ENCODE measurements at places on chromosomes 6 and 20.

- DNase-seq, result no peak
Observed at GRCh38 chr6:158687506-158687905, 37.7 kb downstream of the SYTL3 start.

GRCh38 chr6:18503206-18503592, 116.0 kb downstream of the RNF144B start:
- no peak for DNase-seq

DNA sequence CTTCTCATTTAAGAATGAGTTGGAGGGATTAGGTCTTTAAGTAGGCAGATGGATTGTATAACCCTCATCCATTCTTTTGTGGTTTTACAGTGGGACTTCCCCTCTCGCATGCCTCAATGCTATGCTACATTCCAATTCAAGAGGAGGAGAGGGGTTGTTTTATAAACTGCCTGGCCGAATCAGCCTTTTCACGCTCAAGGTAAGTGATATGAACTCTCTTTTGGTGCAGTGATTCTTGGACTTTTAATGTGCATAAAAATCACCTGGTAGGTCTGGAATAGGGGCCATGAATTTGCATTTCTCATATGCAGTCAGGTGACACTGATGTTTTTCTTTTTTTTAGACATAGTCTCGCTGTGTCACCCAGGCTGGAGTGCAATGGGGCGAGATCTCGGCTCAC, 10.8 kb downstream of the ASXL1 start:
- DNase-seq, result no peak

DNA sequence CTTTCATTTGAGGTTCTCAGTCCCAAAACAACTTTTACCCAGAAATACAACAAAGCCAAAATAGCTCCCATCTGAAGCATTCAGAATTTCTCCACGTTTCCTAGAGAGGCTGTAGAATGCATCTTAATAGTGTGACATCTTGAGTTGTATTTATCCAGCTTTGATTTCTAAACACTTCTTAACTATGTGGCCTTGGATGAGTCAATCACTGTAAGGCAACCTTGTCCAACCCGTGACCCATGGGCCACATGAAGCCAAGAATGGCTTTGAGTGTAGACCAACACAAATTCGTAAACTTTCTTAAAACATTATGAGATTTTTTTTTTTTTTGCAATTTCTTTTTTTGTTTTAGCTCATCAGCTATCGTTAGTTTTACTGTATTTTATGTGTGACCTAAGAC, 108.1 kb downstream of the RALGAPA2 start:
- no peak for DNase-seq

DNA sequence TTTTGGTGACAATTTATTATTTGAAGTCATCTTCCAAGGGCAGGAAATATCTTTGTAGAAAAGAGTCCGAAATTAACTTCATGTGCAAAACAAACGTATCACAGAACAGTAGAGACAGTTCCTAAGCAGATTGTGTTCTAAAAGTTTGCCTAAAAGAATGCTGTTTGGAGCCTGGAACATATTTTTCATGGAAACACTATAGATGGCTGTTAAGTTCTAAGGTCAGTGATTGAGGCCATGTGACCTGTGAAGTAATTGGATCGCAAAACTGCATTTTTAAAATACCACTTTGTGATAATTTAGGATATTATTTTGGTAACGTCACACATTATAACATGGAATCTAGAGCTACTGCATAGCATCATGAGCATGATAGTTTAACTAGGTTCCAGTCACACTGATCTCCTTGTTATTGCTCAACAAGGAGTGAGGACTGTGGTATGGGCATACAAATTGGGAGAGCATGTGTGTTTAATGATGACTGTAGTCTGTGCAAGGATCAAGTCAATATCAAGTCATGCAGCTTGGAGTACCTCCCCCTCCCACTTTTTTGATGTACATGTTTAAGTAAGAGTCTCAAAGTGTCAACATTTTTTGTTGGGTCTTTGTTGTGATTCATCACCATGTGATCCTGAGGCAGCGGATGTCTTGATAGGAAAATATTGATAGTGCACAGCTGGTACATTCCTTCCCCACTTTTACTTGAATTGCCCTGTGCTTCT, 609.3 kb upstream of the CITED2 start:
- peak; percentile 77 for DNase-seq

DNA sequence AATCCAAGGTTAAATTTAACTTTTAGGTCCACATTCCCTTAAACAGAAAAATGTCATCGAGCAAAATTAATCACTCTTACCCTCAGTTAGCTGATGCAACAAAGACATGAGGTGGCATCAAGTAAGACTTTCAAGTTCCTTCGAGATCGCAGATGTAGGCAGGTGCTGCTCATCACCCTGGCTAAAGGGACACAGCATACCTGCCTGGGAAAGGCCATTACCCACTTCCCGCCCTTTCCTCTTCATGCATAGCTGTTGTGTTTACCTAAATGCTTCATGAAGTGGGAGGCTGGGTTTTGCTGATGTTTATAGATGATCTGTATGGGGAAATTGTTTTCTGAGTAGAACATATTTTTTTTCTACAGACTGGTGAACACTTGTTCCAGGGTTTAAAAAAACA, 67.7 kb downstream of the GFRA4 start:
- no peak for DNase-seq

- no peak for DNase-seq
Observed at GRCh38 chr6:107784669-107785068, 39.4 kb downstream of the SCML4 start.

DNA sequence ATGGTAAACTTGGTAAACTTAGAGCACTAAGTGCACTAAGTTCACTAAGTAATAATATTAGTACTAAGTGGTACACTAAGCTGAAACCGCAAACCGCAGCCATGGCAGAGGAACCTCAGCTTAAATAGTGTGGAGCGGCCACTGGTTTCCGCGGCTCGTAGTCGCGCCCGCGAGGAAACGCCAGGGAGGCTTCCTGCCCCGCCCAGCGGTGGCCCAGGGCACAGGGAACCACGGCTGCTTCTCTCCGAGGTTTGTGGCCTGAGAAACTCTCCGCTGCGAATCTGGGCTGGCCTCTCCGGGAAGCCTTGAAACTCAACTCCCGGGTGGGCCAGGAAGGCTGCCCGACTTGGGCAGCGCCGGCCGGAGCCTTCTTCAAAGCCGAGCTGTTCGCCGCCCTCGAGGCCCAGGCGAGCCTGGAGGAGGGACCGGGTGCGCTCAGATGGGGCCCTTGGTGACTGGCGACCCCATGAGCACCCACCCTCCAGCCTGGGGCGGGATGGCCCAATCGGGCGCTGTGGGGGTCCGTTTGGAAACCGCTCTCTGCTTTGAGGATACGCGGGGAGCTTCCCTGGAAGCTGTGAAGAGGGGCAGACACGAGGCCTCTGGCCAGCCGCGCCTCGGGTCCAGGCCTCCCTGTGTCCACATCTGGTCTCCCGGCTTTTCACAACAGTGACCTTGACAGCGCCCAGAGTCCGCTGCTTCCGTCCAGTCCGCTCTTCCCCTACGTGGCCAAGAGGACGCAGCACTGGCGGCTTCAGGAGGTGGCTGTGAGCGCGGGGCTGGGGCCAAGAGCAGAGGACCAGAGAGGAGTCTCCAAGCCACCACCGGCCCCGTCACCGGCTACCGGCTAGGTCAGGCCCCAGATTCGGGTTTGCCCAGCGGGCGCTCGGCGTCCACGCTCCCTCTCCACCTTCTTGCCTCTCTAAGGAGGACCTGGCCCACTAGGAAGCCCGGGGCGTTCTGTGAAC, 25.4 kb upstream of the HLA-E start:
- DNase-seq, result no peak

GRCh38 chr6:12271594-12271993, 18.6 kb upstream of the EDN1 start:
- no peak for DNase-seq

- DNase-seq, result no peak
Observed at GRCh38 chr6:45323656-45324224, 4.4 kb upstream of the RUNX2 start.

- peak; percentile 38 for DNase-seq
Observed at GRCh38 chr20:58481481-58482021, 33.6 kb downstream of the APCDD1L start.

DNA sequence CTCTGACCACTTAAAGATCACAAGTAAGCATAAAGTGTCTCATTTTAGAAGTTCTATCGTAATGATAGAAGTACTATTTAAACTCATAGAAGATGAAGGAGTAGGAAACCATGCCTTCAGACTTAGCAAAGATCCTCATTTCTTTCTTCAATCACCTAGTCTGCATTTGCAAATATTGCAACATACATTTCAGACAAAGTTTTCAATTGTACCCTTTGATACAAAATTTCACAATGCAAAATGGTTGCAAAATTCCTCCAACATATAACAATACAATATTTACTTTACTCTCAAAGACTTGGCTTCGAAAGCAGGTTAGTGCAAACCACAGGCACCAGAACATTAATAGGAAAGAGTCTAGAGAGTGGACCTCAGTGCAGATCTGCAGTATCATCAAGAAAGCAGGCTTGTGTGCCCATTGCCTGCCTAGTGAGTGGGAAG, 16.1 kb upstream of the ROS1 start:
- DNase-seq, result peak; percentile 56

GRCh38 chr6:72963946-72964345, 261.4 kb downstream of the KHDC1L start:
- no peak for DNase-seq

DNA sequence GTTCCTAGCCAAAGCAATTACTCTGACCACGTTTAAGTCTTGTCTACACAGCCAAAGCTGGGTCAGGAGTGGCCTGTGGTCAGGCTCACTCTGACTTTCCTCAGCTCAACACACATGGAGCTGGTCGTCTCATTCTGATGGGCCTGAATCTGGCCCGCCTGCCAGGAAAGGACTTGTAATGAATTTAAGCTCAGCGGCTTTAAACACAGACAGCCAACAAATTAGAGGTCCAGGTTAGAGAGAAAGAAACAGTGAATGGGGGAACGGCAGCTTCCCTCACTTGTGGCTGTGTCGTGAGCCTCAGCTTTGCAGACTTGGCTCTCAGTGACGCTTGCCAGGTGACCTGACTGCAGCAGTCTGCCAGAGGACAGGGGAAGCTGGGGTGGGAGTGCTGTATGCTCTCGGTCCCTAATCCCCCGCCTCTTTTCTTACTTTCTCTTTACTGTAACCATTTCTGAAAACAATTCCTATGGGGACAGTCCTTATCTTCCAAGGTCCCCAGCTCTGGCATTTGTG, 121.9 kb upstream of the AGPAT4 start:
- no peak for DNase-seq

DNA sequence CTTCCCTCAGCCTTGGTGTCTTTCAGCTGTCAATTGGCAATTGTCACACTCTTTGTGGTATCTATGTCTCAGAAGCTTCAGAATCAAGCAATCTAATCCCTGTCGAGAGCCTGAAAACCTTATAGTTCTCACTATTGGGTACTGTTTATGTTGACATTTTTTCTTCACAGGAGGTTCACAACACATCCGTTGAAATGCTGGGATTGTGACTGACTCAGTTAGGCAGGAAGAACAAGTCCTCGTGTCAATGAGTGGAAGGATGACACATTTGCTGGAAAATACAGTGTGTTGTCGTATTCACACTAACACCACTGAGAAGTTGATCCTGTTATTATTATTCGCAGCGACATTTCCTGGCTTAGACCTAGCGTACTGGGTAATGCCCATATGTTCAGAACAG, 163.9 kb upstream of the CITED2 start:
- DNase-seq, result no peak

- DNase-seq, result no peak
Observed at GRCh38 chr6:105775095-105775494, 311.0 kb upstream of the PRDM1 start.

DNA sequence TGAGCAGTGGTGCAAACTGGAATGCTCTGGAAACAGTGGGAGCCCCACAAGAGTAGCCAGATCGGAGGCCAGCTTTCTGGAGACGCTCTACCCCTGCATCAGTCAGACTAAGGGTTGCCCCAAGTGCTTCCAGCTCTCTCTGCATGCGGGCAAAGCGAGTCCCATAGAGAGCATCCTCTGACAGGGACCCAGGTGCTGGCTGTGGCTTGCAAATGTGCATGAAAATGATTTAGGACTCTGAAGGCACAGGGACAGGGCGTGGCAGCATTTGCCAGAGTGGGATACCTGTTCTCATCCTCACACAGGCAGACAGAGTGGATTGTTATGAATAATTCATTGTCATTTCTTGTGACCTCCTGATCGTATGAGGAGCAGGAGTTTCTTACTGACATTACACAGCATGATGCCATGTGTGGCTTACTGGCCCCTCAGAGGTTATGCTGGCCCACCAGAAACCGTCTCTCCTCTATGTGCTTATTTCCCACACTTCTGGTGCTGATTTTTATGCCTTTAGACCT, 10.3 kb downstream of the RIN2 start:
- DNase-seq, result no peak

DNA sequence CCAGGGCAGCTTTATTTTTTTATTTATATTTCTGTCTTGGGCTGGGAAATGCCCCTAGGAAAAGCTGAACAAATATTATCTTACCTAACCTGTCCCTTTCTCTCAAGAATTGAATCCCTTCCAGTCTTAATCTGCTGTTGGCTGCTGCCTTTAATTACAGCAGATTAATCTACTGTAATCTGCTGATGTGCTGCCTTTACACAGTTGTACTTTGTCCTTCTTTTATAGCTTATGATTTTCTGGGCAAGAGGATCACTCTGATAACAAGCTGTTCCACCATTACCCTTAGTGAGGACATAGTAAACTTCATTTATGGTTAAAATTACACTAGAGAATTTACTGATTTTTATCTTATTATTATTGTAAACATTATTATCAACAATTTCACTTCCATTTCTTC, 234.5 kb upstream of the MAN1A1 start:
- DNase-seq, result no peak

- no peak for DNase-seq
Observed at GRCh38 chr6:157539421-157539822, 158.4 kb downstream of the ZDHHC14 start.

DNA sequence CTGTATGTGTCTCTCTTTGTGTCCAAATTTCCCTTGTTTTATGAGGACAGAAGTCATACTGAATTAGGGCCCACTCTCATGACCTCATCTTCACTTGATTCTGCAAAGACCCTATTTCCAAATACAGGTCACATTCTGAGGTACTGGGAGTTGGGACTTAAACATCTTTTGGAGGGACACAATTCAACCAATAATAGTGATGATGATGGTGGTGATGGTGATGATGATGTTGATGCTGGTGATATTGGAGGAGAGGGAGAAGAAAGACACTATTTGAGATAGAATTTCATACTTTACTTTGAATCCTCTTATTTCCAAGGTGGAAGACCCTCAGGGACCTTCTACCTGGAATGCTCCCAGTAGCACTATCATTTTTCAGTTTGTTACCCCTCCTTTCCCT, 21.2 kb upstream of the KCNK5 start:
- no peak for DNase-seq

DNA sequence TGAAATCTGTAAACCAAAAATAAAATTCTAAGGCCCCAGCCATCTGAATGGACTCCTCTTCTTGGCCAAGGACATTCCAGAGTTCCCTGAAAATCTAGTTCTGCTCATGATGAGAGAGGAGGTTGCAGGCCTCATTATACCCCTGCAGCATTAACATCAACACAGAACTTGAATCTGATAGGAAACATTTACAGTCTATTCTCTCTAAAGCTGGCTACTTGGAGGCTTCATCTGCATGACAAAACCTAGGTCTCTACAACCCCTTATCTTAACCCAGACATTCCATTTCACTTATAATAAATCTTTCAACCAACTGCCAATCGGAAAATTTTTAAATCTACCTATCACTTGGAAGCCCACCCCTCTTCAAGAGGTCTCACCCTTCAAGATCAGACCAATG, 15.7 kb downstream of the RTN4IP1 start:
- DNase-seq, result no peak

- no peak for DNase-seq
Observed at GRCh38 chr6:110410511-110410910, 4.9 kb downstream of the DDO start.

- DNase-seq, result no peak
Observed at GRCh38 chr20:12815778-12816408, 192.9 kb upstream of the SPTLC3 start.

GRCh38 chr6:21208081-21208795, 385.3 kb upstream of the SOX4 start:
- no peak for DNase-seq
